ENCODE measurements at places on chromosomes 1 and 21.

DNA sequence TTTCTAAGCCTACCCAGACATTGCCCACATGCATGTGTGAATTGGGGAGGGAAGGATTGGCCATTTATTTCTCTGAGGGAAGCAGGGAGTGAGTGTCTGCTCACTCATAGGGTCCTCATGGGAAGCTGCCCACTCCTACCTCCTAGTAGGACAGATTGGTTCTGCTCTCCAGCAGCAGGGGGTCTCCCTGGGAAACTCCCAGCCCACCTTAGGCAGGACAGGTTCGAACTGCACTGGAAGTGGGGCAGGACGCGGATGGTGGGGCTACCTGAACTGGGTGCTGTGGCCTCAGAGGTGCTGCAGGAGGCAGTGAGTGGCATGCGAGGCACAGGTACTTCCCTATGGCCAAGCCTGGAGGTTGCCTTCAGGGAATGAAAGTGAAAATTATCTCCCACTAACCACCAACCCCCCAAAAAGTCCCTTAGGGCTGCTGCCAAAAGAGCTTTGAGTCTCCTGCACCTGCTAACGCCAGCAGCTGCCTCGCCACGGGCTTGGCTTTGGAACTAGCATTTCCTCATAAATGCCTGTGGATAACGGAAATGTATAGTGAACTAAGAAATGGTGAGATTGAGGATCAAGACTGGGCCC, 157.0 kb upstream of the COA6 start:
- H3K27me3 ChIP-seq = peaks cover 54% of the 10 kb centered on the region
- no peak overlapping the region for H3K4me3 ChIP-seq
- no peaks in the 10 kb centered on the region for H3K36me3 ChIP-seq
- H3K4me1 ChIP-seq = peaks cover 11% of the 10 kb centered on the region

DNA sequence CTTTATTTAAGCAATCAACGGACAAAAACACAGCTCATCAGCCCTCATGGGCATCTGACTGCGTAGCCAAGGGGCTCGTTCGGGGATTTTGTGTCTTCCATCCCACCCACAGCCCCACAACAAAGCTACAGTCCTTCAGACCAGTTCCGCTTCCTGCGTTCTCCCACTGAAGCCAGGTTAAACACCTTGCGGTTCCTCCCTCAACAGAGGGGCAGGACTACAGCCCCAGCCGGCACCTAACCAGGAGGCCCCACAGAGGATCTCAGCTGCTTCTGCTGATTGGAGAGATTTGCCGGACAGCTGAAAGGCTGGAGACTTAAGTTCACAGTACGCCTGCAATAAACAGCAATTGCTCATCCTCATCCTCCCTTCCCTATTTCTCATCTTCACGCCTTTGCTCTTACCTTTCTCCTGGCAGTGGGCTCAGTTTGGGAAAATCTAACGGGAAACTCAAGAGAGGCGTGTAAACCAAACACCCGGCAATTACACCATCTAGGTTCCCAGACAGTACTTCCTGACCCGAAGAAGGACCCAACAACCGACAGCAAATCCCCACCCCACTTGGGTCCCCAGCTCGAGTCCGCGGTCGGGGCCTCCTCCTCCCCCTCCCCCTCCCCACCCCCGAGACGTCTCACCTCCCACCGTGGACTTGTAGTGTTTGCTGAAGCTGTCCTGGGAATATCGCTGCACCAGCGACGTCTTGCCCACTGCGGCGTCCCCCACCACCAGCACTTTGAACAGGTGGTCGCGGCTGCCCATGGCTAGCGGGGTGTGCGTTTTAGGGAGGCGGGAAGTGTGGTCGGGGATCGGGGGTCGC, 876 bp downstream of the RAB29 start:
- peak overlapping the region; percentile 91 for H3K27ac ChIP-seq
- DNase-seq = peak; percentile 54
- no peaks in the 10 kb centered on the region for H3K27me3 ChIP-seq
- H3K4me3 ChIP-seq = peak overlapping the region; percentile 88

GRCh38 chr1:39262802-39263201, 58.3 kb downstream of the MACF1 start:
- no peak overlapping the region for H3K4me3 ChIP-seq
- peaks cover 28% of the 10 kb centered on the region for H3K36me3 ChIP-seq
- H3K27me3 ChIP-seq = no peaks in the 10 kb centered on the region

DNA sequence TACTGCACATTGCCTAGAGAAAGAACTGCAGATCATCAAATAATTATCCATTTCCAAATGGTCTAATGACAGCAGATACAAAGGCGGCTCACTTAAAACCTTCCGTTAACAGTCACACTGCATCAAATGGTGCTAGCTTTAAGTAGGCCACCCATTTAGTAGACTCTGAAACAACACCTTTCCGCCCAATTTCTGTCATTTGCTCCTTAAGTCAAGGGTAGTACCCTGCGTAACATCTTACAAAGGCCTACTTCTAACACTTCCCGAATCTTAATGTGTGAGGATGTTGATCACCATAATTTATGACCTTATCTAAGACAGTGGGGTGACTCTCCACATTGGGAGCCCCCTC, 692 bp upstream of the RALGPS2 start:
- peaks cover 8% of the 10 kb centered on the region for H3K27me3 ChIP-seq
- H3K36me3 ChIP-seq = no peaks in the 10 kb centered on the region
- H3K4me3 ChIP-seq = peak overlapping the region; percentile 79
- H3K27ac ChIP-seq = peak overlapping the region; percentile 58

DNA sequence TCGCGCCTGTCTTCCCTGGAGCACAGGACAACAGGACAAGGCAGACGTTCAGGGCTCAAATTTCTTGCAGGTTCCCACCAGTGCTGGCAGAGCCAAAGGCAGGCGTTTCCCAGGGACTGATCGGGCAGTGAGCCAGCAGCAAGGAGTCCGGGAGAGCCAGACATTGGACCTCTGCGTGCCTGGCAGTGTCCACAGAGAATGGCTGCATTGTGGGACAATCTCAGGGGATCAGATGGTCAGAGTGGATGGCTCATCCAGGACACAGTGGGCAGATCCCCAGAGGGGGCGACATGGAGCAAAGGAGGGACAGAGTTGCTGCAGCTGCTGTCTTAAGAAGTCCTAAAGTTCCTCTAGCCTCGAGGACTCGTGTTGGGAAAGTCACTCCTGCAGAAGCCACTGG, 4.6 kb downstream of the TMEM63A start:
- H3K27ac ChIP-seq = peak overlapping the region; percentile 60
- H3K36me3 ChIP-seq = peaks cover 45% of the 10 kb centered on the region
- no peak for DNase-seq
- peaks cover 74% of the 10 kb centered on the region for H3K4me1 ChIP-seq
- no peak overlapping the region for H3K4me3 ChIP-seq

DNA sequence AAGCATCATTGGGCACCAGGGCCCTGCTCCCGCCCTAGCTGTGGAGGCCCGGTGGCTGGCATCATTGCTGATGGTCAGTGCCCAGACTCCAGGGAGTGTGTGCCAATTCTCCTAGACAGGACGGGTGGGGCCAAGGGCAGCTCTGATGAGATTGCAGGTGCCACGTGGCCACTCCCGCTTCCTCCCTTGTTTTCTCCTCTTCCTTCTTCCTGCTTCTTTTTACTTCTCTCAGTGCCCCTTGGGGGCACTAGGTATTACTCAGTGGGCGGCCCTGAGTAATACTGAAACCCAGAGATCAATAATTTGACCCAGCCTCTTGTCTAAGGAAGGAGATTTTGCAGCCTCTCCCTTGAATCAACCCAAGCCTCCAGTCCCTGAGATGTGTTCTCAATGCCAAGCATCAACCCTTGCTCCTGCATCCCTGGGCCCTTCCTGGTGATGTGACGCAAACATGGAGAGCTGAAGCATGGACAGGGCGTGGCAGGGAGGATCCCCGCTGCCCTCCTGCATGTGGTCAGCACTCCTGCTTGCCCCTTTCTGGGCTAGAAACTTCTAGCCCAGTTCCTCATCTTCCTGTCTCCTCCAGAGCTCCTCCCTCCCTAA, 32.4 kb downstream of the CDK18 start:
- H3K4me1 ChIP-seq = peaks cover 9% of the 10 kb centered on the region
- H3K4me3 ChIP-seq = no peak overlapping the region
- no peaks in the 10 kb centered on the region for H3K36me3 ChIP-seq
- no peak overlapping the region for H3K27ac ChIP-seq
- peaks cover 12% of the 10 kb centered on the region for H3K27me3 ChIP-seq

DNA sequence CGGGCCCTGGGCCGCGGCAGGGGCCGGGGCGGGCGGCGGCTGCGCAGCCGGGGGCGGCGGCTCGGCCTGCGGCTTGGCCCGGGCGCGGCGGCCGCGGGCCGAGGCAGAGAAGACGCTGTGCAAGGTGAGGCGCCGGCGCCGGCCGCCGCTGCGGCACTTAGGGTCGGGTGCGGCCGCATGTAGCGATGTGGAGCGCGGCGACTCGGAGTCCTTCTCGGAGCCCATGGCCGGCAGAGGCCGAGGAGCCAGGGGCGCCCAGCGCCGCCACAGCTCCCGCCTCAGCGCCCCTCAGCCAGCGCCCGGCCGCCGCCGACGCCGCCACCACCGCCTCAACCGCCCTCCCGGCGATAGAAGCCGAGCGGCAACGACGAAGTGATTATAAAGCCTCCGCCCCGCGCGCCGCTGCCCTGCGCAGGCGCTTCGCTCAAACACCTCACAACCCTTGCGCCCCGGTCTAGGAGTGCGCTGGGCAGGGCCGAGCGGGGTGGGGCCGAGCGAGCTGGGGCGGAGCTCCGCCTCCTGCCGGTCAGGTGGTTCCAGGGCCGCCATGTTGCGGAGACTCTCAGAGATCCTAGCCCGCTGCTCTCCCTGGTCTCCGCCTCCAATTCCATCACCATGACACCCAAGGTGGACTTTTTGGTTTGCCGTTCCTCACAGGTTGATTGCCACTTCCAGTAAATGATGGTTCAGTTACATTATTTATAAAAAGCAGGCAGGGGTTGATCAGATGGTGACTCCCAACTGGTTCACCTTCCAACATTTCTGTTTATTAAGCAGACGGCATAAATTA, at the start of gene RNF19B:
Gene RNF19B (minus strand): TSS at position 349 of the 790 bp plus-strand sequence. CDS start 124 bp downstream, at position 225.
- peak within 1 kb of the TSS; percentile 86 for H3K4me3 ChIP-seq
- peak; percentile 97 for DNase-seq
- H3K27ac ChIP-seq = peak within 1 kb of the TSS; percentile 86
- H3K36me3 ChIP-seq = peaks cover 10% of the 10 kb centered on the region

All from activated T-cell treated with anti-CD3 and anti-CD28 coated beads, Interleukin-2, amount 50 U/mL, for 24 hours (primary cell).